ENCODE measurements at places on chromosomes 11 and 22. TPM values are rescaled to one million over a fixed set of nuclear protein-coding genes. Genes with fewer than 3 reads are reported as not detected.

ASRGL1 gene
- 3.4 TPM for polyA plus RNA-seq

- DNase-seq, result no peak
Observed at GRCh38 chr11:111982019-111982464, 43.2 kb upstream of the DLAT start.

SAA2 gene
- not detected for polyA plus RNA-seq

MS4A7 gene
- polyA plus RNA-seq, result 6.8 TPM

NUCB2 gene
- 41.3 TPM for polyA plus RNA-seq

All from forelimb muscle (tissue), 1 donor.